ENCODE measurements at places on chromosomes 11 and 22.

DNA sequence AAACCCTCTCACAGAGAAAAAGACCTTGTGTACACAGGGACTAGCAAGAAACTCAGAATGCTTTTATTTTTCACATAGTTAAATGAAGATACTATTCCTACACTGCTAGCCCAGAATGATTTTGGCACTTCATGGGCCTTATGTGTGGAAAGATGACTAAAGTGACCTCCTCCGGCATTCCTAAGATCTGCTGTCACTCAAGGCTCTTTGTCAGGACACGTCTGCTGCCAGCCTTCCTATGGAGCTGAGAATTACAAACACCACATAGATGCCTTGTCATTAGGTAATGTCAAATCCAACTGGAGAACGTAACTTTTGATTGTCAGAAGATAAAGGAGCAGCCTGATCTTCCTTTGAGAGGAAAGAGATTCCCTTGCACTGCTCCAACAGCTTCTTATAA lies 249.1 kb downstream of the FAT3 start:
- no peak for DNase-seq

DNA sequence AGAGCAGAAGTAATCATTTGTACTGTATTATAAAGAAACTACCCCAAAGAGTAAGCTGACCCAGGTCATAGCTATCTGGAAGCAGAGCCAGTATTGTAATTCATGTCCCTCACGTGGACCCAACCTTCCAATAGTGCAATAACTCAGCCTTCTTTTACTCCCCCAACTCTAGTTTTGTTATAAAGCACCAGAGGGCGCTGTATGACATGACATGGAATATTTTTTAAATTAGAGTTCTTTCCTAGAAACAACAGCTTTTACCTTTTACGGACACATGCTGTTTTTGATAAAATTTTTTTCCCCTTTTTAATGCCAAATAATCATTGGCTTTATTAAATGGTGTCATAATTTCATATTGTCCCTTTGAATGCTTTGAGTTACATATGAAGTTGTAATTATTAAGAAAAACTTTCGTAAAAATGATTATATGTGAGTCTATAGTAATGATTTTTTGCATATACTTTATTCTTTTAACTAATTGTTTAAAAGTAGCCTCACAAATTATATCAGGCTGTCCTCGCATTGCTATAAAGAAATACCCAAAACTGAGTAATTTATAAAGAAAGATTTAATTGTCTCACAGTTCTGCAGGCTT lies 76.9 kb downstream of the DKK3 start:
- DNase-seq, result no peak

DNA sequence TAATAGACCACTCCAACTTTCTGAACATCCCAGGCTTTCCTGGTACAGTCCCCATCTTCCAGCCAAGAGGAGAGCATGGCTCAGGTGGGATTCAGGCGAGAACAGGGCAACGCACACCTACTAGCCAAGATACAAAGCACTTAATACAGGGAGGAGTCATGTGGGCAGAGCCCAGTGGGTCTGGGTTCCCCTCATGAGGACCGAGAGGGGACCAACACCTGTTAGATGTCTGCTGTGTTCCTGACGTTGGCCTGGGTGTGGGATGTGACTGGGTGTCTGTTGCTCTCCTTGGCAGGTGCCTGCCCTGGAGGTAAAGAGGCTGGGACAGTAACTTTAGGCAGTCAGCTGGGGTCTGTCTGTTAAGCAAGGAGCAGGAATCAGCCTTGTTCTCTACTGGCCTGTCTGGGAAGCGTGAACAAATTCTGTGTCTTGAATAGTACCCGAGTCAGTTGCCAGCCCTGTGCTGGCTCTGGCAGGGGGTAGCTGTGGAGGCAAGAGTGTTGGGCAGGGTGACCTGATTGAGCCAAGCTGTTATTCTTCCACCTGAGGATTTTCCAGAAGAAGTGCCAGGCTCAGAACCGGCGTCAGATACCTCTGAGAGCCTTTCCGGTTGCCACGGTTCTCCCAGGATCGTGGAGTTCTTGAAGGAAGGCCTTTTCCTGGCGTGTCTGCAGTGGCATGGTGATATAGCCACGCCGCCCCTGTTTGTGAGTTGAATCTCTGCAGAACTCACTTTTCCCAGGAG lies 56.3 kb downstream of the BCR start:
- DNase-seq, result no peak

DNA sequence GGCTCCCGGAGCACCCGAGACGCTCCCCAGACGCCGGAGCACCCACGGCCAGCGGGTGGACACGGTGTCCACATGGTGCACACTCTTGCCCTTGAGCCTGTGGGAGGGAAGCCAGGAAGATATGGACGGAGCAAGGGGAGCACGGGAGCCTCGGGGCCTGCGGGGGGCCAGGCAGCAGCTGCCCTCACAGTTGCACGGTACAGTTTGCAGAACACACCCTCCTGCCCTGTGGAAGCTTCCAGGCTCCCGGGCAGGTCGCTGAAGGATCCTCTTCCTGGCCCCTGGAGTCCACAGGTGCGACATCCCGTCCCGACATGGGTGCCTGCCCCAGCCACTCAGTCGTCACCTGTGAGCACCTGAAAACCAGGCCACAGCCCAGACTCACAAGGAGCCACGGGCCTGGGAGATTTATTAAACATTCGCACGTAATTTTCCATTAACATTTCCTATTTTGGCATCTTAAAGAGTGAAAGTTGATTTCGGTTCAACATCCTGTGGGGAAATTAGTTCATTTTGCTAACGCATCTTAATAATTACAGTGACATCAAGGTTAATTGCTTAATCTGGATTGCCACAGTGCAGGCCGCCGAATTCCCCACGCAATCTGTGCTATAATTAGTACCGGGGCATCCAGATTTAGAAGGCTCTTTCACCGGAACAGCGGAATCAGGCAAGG lies 253.3 kb downstream of the BRD1 start:
- no peak for DNase-seq

GRCh38 chr11:117415358-117415896 lies 87.8 kb downstream of the CEP164 start:
- DNase-seq, result no peak

- no peak for DNase-seq
These were observed 2.4 kb downstream of the CASP1 start for GRCh38 chr11:105032495-105032894.

DNA sequence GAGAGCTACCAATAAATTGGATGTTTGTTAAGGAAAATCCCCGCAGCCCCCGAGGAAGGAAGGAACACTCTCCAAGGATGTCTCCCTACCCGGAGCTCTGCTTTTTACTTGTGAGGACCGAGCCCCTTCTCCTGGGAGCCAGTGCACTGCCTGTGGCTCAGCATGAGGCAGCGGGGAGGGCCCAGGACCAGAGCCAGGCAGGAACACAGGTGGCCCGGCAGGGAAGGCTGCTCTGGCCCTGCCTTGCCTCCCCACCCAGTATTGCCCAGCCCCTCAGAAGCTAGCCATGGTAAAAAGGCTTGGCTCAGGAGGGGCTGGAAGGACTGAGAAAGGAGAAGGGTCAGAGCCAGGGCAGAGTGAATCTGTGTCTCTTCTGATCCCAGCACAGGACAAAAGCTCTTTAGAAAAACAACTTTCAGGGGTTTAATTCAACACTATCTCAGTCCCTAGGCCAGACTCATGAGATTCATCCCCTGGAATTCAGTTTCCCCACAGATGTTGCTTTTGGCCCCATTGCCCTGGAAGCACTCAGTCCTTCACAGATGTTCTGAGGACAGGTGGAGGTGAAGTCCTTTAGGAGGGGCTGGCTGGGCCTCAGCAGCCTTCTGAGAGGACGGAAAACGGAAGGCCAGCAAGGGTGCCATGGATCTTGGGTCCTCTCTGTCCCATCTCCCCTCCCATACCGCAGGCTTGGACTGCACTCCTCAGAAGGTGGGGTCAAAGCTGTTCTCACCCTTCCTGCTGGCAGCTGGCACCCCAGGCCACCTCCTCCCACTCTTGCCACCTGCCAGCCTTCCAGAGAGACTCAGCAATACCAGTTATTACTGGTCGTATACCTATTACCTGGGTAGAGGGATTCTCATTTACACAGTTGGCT lies 318.9 kb downstream of the NTM start:
- DNase-seq, result no peak

DNA sequence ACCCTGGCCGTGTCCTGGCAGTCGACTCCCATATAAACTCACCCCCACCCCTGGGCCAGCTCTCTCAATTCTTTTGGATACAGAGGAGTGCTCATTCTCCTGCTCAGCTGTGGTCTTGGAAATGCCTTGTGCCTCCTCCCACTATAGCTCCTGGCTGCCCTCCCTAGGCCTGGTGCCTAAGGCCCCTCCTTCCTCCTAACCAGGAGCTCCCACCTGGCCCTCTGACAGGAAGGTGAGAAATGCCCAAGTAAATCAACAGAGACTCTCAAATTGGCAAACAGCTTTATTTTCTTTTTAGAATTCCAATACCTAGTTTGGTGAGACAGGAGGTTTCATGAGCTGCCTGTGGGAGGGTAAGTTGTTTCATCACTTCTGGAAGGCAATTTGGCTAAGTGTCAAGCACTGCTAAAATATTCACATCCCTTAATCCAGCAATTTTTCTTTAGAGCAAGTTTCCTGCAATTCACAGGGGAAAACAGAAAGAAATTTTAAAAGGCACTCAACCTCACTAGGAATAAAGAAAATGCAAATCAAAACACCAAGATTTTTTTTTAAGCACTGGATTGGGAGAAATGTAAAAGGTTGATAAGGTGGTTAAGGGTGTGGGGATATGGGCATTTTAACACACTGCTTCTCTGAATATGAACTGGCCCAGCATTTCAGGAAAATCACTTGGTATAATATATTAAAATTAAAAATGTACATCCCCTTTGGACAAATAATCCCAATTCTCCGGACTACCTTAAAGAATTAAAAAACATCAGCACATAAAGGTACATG lies 209.7 kb upstream of the ARHGAP20 start:
- DNase-seq, result no peak

- no peak for DNase-seq
These were observed 39.6 kb downstream of the LIF start for GRCh38 chr22:30206944-30207343.

DNA sequence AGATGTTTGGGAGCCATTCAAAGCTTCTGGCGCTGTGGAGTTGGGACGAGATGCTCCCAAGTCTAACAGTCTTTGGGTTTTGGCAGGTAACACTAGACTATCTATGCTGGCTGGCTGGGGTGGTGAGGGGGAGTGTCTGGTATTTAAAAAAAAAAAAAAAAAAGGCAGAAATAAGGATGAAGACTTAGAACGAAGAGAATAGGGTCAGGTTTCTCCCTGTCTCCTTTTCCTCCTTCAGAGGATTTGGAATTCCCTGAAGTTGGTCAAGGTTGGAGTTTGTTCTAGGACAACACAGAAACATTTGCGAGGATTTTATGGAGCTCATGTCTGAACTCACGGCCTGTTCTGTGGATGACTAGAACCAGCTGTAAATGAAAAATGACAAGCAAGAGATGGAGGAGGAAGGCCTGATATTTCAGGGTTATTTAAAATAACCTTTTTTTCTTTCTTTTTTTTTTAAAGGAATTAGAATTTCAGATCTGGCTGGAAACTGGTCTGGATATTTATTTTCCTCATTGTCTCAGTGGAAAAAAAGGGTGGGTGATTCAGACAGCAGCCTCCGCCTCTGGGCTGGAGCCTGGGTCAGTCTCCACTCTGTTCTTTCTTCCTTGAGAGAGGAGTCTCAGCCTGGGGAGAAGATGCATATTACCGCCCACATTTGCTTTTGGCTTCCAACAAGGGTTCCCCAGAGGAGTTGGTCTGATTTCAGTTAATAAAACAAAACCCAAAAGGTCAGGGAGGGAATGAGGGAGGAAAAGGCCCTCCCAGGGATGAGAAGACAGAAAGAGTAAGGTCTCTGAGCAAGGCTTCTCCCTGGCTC lies 80.1 kb downstream of the USP35 start:
- DNase-seq, result no peak

- DNase-seq, result no peak
These were observed 5.5 kb downstream of the B3GAT1 start for GRCh38 chr11:134406264-134407185.

GRCh38 chr11:2447951-2448650 lies 3.3 kb downstream of the KCNQ1 start:
- no peak for DNase-seq

DNA sequence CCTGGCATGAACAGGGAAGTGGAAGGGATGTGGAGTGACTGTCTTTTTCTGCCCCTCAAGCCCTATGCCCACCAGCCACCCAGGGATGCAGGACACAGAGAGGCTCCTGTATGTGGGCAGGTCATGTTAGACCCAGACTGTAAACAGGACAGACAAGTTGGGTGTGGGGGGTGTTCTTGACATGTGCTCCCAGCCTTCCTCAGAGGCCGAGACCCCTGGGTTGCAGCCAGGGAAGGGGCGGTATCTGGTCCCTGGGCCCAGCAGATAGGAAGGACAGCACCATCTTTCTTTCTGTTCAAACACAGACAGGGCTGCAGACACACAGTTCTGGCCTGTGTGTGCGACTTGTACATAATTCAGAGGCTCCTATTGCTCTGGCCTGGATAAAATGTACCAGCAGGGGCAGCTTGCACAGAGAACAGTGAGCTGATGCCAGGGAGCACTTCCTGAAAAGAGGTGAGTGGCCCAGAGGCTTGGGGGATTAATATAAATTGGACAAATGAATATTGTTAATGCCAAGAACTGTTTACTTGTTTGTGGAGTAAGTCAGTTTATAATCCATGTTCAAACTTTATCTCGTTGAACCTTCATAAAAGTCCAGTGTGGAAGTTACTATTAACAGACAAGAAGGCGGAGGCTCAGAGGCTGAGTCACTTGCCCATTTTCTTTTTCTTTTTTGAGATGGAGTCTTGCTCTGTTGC lies 16.6 kb downstream of the GDPD5 start:
- no peak for DNase-seq

DNA sequence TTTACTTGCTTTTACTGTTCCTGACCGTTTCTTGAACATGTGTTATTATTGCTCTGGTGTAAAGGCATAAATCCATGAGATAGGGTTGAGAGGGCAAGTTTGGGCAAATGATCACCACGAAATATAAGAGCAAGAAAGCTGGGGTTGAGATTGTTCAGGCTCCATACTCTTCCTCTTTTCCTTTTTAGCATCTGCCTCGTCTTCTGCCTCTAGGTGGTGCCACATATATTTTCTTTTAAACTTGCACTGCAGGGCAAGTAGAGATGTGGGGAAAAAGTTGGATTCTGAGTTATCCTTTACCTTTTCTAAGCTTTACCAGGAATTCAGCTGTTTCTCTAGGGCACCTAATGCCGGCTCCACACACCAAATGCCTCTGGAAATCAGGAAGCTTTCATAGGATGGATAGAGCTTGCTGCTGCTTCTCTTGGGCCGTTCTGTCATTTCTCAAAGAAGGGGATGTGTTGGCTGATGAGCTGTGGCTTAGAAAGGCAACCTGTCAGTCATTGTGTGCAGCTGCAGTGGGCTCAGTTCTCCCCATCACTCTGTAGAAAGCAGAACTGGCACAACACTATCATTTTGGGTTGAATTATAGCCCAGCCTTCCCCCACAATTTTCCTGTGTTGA lies 98.2 kb downstream of the LDLRAD3 start:
- no peak for DNase-seq

GRCh38 chr11:2858995-2859698 lies 26.4 kb downstream of the CDKN1C start:
- DNase-seq, result no peak

All from activated CD4-positive, CD25-positive, alpha-beta regulatory T cell treated with anti-CD3 and anti-CD28 coated beads, Interleukin-2, amount 50 U/mL, for 72 hours (primary cell).